ENCODE measurements at places on chromosomes 13 and 19. TPM values are rescaled to one million over a fixed set of nuclear protein-coding genes. Genes with fewer than 3 reads are reported as not detected.

Gene ZNRF4
- not detected for polyA plus RNA-seq

Gene PLEKHA4
- 14.5 TPM for polyA plus RNA-seq

Gene SERTAD3
- polyA plus RNA-seq: 32.5 TPM

Gene HPN
- 309 TPM for polyA plus RNA-seq

Gene LRRC63
- polyA plus RNA-seq: 0.09 TPM

Gene KLK4
- polyA plus RNA-seq: not detected

Gene ZNF844
- polyA plus RNA-seq: 12.5 TPM

Gene LENG9
- polyA plus RNA-seq: 9.2 TPM

Gene CASP14
- not detected for polyA plus RNA-seq

Gene PSG11
- polyA plus RNA-seq: not detected

Data from large intestine (tissue), 12 donors.